ENCODE measurements at places on chromosomes 3 and 15.

DNA sequence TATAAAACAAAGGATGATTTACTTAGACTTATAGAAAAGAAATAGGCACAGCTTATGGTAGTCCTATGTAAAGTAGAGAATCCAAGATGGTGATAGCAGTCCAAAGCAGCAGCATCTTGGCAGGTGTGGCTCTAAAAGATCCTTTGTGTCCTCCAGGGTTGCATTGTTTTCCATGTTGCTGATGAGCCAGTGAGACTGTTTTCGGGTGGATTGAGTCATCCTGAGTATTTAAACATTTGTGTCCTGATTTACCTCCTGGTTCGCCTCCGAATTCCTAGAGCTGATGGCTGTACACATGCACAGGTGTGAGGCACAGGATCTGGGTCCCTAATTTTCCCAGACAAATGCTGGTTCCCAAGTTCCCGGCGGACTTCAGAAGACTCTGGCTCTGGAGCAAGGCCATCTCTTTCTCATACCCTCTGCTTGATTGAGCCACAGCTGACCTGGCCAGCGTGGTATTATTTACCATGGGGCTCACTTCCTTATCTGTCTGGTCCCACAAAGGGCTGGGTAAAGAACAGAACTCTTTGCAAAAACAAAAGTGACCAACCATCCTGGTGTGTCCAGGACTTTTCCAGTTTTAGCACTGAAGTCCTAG is 51.0 kb downstream of the ARNT2 start:
- DNase-seq = no peak

DNA sequence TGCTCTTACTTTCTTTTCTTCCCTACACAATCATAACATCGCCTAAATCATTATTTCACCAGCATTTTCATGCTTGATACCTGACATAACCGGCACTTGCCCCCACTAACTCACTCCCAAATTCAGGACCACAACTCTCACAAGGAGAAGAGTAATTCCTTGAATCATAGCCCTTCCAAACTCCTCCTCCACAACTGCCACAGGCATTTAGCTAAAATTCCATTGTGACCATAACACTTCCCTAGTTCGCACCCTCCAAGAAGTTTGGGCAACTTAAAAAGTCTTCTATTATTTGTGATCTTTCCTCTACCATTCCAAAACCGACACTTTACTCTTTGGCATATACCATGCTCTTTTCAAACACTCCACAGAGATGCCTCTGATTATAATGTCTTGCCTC is 59.4 kb upstream of the XRN1 start:
- no peak for DNase-seq

DNA sequence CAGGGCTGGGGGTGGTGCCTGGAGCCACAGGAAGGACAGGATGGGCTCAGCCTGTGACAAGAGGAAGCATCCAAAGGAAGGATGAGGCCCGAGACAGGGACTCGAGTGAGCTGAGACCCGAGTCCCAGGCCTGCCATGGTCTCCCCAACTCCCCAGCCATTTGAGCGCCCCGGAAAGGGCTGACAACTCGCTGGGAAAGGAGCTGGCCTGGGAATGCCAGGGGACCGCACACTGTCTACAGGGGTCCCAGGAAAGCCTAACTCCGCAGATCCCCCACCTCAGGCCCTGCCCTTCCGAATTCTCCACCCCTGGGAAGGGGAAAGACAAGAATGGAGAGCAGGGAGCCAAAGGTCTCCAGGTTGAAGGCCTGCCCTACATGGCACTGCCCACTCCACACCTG is 21.0 kb upstream of the SHISA5 start:
- no peak for DNase-seq

GRCh38 chr15:61396235-61396919 is 167.3 kb upstream of the RORA start:
- DNase-seq = no peak

GRCh38 chr3:73855813-73856212 is 231.1 kb upstream of the PDZRN3 start:
- no peak for DNase-seq

DNA sequence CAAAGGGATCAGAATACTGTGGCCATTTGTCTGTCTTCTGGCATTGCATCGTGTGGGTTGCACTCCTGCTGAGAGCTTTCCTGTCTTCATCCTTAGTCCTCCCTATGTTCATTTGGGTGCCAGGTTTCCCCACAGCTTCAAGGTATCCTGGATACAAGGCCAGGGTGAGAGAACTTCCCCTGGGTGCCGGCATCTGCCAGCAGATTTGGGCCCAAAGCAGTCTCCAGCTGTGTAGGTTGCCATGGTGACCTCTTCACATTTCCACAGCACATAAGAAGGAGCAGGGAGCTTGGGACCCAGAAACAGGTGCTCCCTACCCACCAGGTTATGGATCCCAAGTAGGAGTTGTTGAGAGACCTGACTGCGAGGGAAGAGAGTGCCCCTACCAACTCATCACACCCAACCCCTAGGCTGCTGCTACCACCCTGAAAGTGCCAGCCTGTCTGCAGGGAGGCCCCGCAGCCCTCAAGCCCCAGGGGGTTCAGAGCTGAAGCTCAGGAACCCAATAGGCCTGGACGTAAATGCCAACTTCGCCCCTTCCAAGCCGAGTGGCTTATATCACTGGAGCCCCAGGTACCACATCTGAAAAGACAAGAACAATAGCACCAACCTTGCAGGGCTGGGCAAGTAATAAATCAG is 19.9 kb downstream of the TTC21A start:
- DNase-seq = no peak

DNA sequence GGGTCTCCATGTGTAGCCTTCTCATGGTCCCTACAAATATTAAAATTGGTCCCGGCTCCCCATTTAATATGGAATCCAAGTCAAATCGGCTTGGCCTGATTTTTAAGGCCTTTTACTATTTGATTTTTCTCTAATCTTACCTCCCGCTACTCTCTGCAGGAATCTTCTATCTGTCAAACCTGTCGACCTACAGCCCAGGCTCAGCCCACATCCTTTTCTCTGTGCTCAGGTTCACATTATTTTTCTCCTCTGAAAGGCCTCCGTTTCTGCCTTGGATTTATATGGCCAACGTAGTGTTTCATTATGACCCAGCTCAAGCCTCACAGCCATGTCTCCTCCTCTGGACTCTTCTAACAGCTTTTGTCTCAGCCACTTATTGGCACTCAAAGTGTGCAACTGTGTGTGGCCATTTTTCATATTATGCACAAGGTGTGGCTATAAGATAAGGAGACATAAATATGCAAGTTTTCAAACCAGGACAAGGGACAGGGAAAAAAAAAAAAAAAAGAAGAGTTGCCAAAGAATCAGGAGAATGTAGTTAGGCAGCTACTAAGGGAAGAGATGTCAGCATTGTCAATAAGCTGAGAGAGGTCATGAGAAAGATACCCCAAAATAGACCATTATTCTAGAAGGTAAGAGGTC is 2.1 kb upstream of the GLCE start:
- DNase-seq = no peak

DNA sequence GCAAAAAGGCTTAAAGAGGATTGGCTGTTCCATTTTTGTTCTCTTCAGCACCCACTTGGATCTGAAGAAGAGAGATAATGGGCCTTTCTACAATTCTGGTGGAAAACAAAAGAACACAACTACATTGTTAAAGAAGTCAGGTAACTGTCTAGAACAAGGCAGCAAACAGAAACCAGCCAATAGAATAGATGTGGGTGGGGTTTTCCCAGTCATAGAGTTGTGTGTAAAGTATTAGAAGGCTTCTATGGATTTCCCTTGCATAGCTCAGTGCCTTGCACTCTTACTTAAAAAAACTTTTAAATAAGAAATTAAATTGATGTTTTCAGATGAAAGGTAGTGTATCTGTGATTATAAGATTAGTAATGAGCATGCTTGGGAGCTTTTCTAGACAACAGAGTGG is 462.7 kb upstream of the ATP11B start:
- no peak for DNase-seq
